Activated naive CD4-positive, alpha-beta T cell treated with anti-CD3 and anti-CD28 coated beads, Interleukin-2, amount 10 ng/mL, durations not matched to agents 7 days and 5 days (primary cell): ENCODE measurements at places on chromosomes 1 and 21.

- DNase-seq, result no peak
Measured at GRCh38 chr1:34415140-34415539, 238.4 kb downstream of the C1orf94 start.

DNA sequence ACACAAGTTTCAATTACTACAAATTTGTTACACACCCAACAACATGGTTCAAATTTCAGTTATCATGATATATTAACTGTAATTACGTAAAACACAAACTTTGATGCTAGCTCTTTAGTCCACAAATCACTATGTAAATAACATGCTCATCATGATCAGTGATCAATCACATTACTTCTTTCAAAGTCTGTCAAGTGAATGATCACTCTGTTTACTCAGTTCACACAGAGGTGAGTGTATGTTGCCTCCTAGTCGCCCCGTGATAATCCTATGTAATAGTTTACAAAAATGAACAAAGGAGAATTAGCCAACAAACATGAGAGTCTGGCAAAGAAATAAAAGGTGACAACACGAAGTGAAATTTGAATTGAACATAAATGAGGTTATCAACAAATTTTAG is 14.3 kb downstream of the EDEM3 start:
- no peak for DNase-seq

- no peak for DNase-seq
Measured at GRCh38 chr1:225607355-225607754, 45.6 kb downstream of the ENAH start.

GRCh38 chr1:232904566-232904965 is 45.8 kb upstream of the NTPCR start:
- DNase-seq, result no peak

GRCh38 chr1:100400404-100400803 is 48.1 kb downstream of the CDC14A start:
- DNase-seq, result peak; percentile 82

GRCh38 chr1:24988558-24988912 is 58.5 kb upstream of the RUNX3 start:
- DNase-seq, result peak; percentile 16

DNA sequence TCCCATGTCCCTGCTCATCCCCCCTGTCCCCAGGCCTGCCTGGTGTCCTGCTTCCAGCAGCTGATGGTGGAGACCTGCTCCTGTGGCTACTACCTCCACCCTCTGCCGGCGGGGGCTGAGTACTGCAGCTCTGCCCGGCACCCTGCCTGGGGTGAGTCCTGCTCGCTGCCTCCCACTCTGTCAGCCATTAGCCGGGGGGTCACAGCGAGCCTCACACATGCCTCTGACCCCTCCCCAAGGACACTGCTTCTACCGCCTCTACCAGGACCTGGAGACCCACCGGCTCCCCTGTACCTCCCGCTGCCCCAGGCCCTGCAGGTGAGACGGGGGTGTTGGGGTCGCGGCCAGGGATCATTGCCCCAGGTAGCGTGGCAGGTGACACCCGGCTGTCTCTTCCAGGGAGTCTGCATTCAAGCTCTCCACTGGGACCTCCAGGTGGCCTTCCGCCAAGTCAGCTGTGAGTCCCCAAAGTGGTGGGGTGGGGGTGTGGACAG is 10.0 kb downstream of the SCNN1D start:
- peak; percentile 70 for DNase-seq
